ENCODE measurements at places on chromosomes 12 and 14. TPM values are rescaled to one million over a fixed set of nuclear protein-coding genes. Genes with fewer than 3 reads are reported as not detected.

DNA sequence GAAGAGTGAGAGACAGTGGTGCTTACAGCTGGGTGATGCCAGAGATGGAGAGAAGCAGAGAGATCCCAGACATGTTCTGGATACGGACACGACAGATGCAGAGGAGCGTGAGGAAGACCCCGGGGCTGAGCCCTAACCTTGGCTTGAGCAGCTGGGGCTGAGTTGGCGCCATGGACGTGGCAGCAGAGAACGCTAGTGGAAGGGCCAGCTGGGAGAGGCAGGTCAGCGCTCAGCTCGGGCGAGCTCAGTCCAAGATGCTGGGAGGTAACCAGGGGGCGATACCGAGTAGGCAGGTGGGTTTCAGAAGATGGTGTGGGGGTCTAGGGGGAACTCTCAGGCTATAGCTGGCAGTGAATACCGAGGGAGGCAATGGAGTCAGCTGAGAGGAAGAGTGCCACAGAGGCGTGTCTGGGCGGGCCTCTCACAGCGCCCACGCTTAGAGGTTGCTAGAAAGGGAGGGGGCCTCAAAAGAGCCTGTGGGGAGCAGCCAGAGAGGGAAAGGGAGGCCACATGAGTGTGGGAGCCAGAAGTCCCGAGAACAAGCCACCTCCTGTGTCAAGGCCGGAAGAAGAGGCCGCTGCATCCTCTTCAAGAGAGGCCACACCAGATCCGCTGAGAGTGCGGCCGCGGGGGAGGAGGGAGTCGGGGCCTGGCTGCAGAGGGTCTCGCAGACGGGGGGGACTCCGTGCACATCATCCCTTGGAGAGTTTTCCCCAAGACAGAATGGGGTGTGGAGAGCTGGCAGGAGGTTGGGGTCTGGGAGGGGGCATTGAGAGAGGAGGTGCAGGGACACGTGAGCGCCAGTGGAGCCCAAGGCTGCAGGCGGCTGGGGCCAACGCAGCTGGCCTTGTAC, 57.0 kb upstream of the DIO3 start:
- no peaks in the 10 kb centered on the region for H3K4me1 ChIP-seq
- no peak overlapping the region for H3K27ac ChIP-seq
- no peak for DNase-seq
- no peaks in the 10 kb centered on the region for H3K27me3 ChIP-seq
- H3K4me3 ChIP-seq = no peak overlapping the region

Gene TXNRD1
- total RNA-seq = 294 TPM

Gene HOXC9
- total RNA-seq = 9.6 TPM

DNA sequence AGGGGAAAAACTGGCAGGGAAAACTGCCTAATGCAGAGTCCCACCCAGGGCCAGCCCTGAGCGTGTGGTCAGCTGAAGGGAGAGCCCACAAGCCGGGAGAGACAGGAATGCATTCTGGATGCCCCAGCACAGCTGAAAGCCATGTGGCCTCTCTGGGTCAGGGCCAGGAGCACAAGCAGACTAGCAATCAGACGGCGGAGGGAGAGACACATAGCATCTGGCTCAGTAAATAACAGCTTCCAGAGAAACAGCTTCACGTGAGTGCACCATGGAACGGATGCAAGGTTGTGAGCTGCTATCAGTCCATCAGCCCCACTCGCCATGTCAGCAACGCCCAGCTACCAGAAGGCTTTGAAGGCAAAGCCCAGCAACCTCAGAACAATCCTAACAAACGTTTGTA, 28.2 kb upstream of the TMEM106C start:
- DNase-seq = peak; percentile 9
- peaks cover 34% of the 10 kb centered on the region for H3K4me1 ChIP-seq
- H3K4me3 ChIP-seq = no peak overlapping the region
- H3K27ac ChIP-seq = no peak overlapping the region

GRCh38 chr14:59585891-59586554, 9.4 kb upstream of the CCDC175 start:
- no peak overlapping the region for H3K4me3 ChIP-seq
- no peak for DNase-seq
- H3K4me1 ChIP-seq = no peaks in the 10 kb centered on the region
- no peak overlapping the region for H3K27ac ChIP-seq
- H3K27me3 ChIP-seq = no peaks in the 10 kb centered on the region
- H3K36me3 ChIP-seq = no peaks in the 10 kb centered on the region

Gene SVOP
- total RNA-seq = not detected

Gene RAB2B
- total RNA-seq = 28.3 TPM

Gene PDE3A
- 0.13 TPM for total RNA-seq

Gene RAD9B
- not detected for total RNA-seq

Gene NAV3
- 58.0 TPM for total RNA-seq

Gene DBX2
- not detected for total RNA-seq

- DNase-seq = no peak
- H3K4me1 ChIP-seq = no peaks in the 10 kb centered on the region
- H3K36me3 ChIP-seq = no peaks in the 10 kb centered on the region
- H3K27me3 ChIP-seq = no peaks in the 10 kb centered on the region
These were observed 21.7 kb upstream of the RFC5 start for GRCh38 chr12:117994551-117995438.
